ENCODE measurements at places on chromosomes 3 and 15.

DNA sequence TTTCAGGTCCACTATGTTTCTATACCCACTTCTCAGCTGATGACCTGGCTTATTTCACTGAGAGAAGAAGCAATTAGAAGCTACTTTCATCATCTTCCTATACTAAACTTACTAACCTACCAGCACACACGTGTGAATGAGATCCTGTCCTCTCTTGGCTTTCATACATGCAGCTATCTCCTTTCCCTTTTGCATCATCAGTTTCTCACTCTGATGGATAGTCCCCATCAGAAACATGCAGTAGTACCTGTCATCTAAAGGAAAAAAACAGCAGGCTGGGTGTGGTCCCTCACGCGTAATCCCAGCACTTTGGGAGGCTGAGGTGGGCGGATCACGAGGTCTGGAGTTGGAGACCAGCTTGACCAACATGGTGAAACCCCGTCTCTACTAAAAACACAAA, 237.6 kb upstream of the C2CD4B start:
- DNase-seq, result no peak

- no peak for DNase-seq
Observed at GRCh38 chr15:25446076-25446475, 7.3 kb upstream of the UBE3A start.

DNA sequence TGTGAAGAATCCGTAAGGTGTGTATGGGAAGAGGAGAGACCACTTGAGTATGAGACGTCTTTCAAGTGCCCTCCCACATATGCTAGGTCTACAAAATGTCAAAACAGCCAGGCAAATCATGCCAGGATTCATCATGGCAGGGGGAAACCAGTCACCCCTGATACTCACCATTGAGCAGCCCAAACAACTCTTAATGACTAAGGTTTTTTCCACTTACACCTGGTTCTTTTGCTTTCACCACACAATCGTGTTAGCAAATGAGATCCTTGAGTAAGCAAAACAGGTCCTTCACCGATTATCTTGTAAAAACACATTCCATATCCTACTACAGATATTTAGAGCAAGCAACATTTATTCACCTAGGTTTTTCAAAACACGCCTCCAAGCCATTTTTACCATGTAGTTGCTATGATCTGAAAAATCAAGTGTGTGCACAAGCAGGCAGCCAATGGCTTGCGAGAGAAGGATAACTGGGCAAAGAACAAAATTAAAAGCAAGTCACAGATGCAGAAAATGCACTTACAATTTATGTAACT, 177.5 kb upstream of the LPP start:
- peak; percentile 41 for DNase-seq

- no peak for DNase-seq
Observed at GRCh38 chr3:111473550-111473949, 68.4 kb upstream of the CD96 start.

DNA sequence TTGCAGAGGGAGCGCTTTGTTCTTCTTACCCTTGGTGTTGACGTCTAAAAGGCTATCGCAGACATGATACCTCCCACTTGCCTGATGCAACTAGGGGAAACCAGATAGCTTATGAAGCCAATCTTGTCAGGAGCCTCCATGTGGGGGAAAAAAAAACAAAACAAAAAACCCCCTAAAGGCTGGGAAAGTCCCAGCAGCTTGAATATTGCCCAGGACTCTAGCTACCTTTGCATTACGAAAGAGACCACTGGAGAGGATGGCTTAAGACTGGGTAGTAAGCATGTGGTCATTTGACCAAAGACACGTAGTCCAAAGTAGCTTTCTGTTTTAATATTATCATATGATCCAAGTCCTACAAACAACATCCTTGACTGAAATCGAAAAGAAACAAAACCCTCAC, 120.7 kb upstream of the WNT5A start:
- no peak for DNase-seq

GRCh38 chr3:133697960-133698359, 36.2 kb upstream of the TOPBP1 start:
- no peak for DNase-seq

- DNase-seq, result peak; percentile 74
Observed at GRCh38 chr3:150286390-150287147, 121.5 kb upstream of the TSC22D2 start.

GRCh38 chr3:81485444-81485865, 276.0 kb downstream of the GBE1 start:
- peak; percentile 50 for DNase-seq

DNA sequence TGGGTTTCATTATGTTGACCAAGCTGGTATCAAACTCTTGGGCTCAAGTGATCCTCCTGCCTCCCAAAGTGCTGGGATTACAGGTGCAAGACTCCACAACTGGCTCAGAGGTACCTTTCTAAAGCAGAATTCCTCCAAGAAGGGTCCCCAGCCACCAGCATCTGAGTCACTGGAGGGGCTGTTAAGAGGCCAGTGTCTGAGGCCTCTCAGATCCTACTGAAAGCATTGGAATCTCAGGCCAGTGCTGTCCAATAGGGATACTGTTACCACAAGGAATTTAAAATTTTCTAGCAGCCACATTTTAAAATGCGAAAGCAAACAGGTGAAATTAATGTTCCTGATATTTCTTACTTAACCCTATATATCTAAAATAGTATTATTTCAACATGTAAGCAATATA, 1.3 kb downstream of the CAV3 start:
- no peak for DNase-seq

GRCh38 chr3:187678726-187679268, 8.6 kb upstream of the SST start:
- DNase-seq, result peak; percentile 45

- DNase-seq, result peak; percentile 60
Observed at GRCh38 chr3:189787632-189788031, 156.4 kb downstream of the TP63 start.

DNA sequence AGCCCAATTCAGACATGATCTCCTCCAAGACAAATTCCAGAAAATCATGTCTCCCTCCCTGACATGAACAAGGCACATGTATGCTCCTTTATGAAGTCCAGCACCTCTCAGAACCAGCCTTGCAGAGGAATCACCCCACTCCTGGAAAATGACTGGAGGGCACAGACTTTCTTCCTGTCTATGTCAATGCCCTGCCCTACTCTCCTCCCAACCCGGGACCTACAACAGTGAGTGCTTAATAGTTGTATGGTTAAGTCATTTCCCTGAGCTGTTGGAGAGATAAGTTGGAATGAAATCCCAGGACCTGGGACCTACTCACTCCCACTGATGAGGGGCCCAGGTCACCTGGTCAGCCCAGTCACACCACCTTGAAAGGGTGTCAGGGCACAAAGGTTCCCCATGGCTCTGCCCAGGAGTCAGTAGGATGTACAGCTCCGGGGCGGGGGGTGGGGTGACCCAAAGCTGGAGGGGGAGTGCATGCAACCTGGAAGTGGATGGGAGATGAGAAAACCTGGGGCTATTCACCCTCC, 80.1 kb upstream of the HERC1 start:
- peak; percentile 76 for DNase-seq

DNA sequence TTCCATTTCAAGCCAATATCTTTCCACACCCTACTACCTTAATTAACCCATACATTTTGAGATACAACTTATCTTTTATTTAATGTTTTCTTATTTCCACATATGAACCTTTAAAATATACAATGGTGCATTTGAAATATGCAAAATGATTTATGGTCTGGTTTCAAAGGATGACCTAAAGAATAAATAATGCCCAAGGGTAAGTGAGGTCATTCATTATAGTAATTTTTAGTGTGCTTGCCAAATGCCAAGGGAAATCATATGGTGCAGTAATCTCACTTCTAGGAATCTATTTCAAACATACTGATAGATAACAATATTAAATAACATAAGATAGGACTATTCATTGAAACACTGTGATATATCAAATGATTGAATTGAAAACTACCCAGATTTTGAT, 1055.4 kb downstream of the AGBL1 start:
- DNase-seq, result no peak

DNA sequence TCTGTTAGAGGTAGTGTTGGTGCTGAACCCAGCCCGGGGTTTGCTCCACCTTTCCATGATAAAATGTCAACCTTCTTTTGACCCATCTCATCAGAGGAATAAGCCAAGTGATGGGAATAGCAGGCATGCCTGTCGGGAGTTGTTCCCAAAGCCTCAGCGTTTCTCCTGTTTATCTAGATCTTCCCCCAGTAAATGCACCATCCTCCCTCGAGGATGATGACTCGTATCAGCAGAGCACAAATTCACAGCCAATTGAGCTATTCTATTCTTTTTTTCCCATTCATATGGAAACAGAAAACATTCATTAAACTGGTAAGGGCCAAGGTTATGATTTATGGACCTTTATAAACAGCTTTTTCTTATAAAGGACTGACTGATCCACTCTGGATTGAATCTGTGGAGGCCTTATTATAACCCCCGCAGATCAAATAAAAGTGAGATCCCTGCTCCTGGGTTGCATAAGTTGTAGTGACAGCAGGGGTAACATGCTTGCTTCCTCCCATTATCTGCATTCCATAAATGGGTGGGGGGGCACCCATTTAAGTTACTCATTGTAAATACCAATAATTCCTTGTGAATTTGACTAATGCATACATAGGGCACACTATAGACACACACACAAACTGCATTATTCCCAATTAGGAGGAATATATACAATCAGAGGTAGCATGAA, 207.3 kb downstream of the PLCL2 start:
- DNase-seq, result no peak

DNA sequence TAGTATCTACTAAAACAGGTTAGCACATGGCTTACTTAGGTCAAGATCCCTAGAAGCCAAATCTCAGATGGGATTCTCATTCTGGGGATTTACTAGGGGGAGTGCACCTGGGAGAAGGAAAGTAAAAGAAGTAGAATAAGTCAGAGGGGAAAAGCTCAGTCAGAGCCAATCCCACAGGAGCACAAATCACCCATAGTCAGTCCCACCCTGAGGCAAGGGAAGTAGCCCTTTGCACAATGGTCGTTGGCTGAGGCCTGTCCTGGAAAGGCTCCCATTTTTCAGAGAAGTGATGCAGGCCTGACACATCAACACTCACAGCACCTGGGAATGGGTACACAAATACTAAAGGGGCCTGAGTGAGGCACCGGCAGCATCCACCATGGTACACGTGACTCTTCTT, 39.8 kb downstream of the SST start:
- DNase-seq, result peak; percentile 76

- DNase-seq, result no peak
Observed at GRCh38 chr15:66040211-66040892, 171.1 kb downstream of the RAB11A start.

DNA sequence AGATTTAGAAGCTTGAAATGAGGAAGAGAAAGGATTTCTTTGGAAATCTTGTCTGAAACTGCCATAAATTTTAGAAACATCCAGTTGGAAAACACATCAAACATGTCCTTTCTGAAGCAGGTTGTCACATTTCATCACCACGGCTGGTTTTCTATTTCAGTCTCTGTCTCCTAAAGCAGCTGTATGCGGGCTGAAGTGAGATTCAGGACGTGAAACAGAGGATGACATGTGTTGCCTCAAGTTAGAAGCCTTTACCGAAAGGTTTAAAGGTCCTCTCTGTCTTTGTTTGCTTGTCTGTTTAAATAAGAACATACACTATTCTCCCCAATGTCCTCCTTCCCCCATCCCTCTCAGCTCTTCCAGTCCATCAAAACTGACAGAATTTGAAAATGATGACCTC, 141.9 kb downstream of the SQOR start:
- DNase-seq, result no peak

DNA sequence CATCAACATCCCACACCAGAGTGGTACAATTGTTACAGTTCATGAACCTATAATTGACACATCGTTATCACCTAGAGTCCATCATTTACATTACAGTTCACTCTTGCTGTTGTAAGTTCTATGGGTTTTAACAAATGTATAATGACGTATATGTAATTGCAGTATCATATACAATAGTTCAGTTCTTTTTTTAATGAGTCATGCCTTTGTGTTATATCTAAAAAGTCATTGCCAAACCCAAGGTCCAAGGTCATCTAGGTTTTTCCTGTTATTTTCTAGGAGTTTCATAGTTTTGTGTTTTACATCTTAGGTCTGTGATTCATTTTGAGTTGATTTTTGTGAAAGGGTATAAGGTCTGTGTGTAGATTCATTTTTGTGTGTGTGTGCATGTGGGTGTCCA, 160.9 kb upstream of the GALNT15 start:
- peak; percentile 21 for DNase-seq

- no peak for DNase-seq
Observed at GRCh38 chr15:56683908-56684307, 49.4 kb downstream of the ZNF280D start.

DNA sequence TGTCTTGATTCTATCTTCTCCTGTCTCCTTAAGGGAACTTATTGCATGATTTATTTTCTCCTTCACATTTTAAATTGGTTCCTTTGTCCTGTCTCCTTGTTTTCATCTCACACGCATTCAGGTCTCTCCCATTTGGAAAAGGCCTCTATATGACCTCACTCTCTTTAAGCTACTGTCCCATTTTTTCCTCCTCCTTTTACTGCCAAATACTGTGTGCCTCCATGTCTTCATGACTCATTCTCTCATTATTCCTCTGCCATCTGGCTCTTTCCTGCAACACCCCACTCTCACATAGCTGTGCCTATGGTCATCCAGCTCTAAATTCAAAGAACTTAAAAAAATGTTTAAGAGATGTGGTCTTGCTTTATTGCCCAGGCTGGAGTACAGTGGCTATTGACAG, 48.0 kb downstream of the TYRO3 start:
- DNase-seq, result peak; percentile 72

DNA sequence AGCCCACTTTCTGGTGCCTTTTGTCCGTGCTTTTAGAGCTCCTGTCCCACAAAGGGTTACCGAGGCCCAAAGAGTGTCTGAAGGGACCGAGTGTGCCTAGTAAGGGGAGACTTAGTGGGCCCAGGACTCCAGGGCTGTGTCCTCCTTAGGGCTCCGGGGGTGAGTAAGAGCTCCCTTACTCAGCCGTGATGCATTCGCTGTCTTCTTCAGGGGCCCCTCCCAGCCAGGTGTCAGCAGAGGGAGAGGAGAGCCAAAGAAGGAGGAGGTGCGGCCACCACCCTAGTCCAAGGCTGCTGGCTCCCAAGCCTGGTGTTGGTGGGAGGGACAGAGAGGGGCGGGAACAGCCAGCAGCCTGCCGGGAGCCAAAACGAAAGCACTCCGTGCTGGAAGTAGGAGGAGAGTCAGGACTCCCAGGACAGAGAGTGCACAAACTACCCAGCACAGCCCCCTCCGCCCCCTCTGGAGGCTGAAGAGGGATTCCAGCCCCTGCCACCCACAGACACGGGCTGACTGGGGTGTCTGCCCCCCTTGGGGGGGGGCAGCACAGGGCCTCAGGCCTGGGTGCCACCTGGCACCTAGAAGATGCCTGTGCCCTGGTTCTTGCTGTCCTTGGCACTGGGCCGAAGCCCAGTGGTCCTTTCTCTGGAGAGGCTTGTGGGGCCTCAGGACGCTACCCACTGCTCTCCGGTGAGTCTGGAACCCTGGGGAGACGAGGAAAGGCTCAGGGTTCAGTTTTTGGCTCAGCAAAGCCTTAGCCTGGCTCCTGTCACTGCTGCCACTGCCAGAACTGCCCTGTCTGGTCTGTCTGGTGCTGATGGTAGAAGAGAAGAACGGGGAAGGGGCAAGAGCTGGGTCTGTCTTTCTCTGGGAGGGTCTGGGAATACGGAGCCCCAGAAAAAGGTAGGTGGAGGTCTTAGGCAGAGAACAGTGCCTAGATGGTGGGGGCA, at the start of gene IL17RC:
IL17RC (plus strand) TSS at position 365 of the 947 bp plus-strand sequence; CDS start at position 583, 218 bp downstream.
- DNase-seq, result peak; percentile 97

- no peak for DNase-seq
Observed at GRCh38 chr15:62412686-62413085, 247.6 kb upstream of the C2CD4B start.
